NCI-H1092 treated with DMSO at 0.1 percent for 48 hours (cell line): ENCODE measurements at places on chromosomes 1 and 21.

DNA sequence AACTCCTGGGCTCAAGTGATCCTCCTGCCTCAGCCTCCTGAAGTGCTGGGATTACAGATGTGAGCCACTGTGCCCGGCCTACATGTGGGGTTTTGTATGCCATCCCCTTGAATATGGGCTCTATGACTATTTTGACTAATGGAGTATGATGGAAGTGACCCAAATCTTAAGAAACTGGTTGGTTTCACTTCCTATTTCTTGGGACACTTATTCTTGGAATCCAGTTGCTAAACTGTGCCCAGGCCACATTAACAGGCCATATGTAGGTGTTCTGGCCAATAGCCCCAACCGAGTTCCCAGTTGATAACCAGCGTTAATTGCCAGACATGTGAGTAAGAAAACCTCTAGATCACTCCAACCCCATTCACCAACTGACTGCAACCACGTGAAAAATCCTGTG is 36.3 kb upstream of the CLIC4 start:
- DNase-seq = no peak

DNA sequence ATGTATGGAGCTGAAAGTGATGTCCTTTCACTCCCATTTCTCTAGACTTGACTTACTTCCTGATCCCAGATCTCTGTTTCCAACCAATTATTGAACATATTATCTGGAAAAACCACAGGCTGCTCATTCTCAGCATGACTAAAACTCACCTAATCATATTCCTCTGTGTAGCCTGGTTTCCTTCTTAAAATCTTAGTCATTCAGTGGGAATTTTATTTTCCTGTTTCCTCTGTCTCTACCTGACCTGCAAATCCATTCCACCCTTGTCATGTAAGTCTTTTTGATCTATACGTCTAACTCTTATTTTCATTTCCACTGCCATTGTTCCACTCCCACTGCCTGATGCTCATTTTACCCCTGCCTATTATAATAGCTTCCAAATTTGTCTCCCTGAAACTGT is 67.9 kb upstream of the APOBEC4 start:
- DNase-seq = no peak

GRCh38 chr1:228363686-228364067 is 43.0 kb downstream of the TRIM11 start:
- DNase-seq = no peak

- DNase-seq = no peak
Observed at GRCh38 chr1:229328598-229329362, 14.1 kb downstream of the CCSAP start.

GRCh38 chr1:91499346-91499745 is 1.3 kb upstream of the CDC7 start:
- DNase-seq = no peak

GRCh38 chr1:230753586-230754251 is 6.5 kb downstream of the CAPN9 start:
- DNase-seq = peak; percentile 93

DNA sequence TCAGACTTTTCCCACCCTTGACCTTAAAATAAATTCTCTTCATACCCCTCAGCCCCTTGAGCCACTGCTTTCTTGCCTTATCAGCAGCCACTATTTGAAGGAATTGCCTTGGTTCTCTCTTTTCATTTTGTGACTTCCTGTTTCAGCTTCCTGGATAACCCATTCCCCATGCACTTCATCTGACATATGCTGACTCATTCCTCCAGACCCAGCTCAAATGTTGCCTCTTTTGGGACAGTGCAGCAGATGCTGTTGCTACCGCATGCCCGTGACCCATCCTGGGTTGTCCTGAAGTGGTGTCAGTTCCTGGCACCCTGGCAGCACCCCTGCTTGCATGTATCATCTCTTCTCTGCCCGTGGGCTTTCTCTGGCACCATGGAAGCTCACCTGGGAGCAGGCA is 496.1 kb downstream of the PTPRU start:
- no peak for DNase-seq

DNA sequence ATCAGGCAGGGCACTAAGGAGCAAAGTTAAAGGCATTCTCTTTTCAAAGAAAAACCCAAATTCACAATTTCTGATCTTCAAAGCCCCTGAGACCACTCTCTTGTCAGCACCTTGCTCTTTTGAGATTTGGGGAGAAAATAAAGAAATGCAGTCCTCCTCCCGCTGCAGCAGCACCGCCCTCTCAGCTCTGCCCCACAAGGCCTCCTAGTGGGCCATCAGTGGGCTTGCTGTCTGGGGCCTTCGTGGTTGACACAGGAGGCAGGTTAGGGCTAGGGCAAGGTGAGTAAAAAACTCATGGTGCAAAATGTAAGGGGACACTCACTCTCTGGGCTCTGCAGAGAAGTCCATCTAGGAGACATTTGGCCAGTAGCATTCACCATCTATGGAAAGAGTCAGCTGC is 67.4 kb upstream of the CTTNBP2NL start:
- DNase-seq = no peak

GRCh38 chr1:99482750-99483149 is 163.2 kb upstream of the PALMD start:
- no peak for DNase-seq

- peak; percentile 33 for DNase-seq
Observed at GRCh38 chr1:27144920-27145661, 9.8 kb downstream of the SLC9A1 start.

DNA sequence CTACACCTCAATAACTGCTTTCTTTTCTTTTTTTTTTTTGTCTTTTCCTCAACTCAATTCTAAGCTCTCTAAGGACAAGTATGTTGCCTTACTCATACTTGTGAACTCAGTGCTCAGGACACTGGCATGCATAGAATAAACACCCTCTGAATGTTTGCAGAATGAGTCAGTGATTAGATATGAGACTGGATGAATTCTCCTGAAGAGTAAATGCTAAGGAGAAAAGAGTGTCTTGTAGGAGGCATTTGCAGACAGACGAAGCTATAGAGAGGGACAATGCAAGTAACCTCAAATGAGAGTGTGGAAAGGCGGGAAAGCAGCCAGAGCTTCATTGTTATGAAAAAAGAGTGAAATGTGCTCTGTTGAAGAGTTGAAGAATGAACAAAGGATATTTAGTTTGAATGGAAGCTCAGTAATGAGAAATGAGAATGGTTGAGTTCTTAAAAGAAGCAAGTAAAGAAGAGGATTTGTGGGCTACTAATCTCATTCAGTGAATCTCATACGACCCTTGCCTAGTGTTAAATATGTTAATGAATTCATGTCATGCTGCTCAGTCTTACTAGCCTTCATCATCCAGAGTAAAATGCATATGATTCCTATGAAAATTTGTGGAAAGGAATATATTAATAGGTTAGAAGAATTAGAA is 166.1 kb upstream of the DPYD start:
- no peak for DNase-seq

GRCh38 chr1:224541901-224542630 is 74.1 kb upstream of the CNIH3 start:
- no peak for DNase-seq

DNA sequence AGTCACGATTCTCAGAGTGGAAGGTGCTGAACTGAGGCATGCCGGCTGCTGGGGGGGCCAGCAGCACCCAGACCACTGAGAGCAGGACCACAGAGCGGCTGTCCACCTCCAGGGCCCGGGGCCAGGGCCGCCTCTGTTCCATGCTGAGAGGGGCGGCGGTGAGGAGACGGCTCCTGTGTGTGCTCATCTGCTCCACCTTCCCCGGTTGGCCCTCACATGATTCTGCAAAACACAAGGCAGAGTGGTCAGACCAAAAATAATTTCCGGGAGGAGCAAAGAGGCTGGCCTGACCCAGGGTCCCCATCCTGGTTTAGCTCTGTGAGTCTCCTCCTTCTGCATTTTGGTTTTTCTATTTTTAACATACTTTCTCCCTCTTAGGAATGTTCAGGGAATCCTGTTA is 26.4 kb downstream of the PLXNA2 start:
- DNase-seq = no peak

- DNase-seq = no peak
Observed at GRCh38 chr1:230226007-230226800, 159.2 kb downstream of the GALNT2 start.

- peak; percentile 100 for DNase-seq
Observed at GRCh38 chr1:40161888-40162397, 756 bp downstream of the RLF start.

GRCh38 chr1:210294999-210295745 is 33.5 kb upstream of the HHAT start:
- DNase-seq = peak; percentile 52

DNA sequence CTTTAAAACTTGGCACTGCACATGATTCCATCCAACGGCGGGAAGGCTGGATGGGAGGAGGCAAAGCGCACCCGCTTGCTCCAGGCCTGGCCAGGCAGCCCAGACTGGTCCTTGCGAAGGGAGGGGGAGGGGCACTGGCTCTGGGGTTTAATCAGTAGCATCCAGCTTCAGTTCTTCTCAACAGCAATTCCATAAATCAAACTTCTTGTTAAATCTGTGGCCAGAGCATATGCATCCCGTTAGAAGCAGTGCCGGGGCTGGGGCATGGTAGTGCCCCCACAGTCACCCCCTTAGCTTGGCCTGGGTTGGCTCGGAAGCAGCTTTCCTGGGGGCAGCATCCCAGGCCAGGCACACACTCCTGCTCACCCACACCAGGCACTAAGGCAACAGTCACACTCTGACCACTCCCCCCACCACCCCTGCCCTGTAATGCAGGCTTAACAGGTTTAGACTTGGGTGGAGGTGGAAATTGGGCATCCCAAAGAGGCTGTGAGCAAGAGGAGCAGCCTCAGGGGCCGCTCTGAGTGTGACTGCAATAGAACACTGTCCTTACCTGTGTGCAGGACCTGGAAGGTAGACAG is 94.1 kb upstream of the CASZ1 start:
- DNase-seq = no peak

GRCh38 chr1:91099746-91100621 is 78.1 kb upstream of the ZNF644 start:
- no peak for DNase-seq
